Hypothalamus (tissue), 51 donors: ENCODE measurements at places on chromosomes 6 and 20.

GRCh38 chr6:151493804-151494234 is at the start of gene CCDC170:
Gene CCDC170, plus strand, starts transcription at chr6:151494017. Its CDS starts 112 bp downstream, at chr6:151494129.
- DNase-seq: no peak

- DNase-seq: no peak
These were observed 272.7 kb upstream of the IRAK1BP1 start for GRCh38 chr6:78594668-78595066.

DNA sequence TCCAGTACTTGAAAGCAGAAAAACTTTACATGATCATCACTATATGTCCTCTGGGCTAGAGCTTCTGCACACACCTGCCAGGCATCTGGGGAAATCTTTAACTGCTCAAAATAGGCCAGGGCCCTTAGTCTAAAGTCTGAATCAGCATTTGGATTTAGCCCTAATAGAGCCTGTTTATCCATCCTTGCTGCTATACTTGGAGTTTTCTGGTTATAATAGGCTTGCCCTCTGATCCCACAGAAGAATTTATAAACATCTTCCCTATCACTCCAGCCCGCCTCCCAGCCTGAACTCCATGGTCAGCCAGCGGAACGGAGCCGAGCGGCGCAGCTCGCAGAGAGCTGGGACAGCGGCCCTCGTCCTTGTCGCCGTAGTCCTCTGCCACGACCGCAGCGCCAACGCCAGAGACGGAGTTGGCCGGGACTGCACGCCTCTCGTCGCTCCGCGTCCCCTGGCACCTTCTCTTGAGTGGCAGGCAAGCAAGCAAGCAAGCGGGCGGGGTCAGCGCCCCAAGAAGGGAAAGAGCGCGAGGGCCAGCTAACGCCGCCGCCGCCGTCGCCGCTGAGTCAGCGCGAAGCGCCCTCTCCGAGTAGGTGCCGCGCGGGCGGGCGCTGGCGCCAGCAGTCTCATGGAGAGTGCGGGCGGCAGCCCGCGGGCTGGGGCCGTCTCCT is 25.4 kb upstream of the ASIP start:
- peak; percentile 59 for DNase-seq

GRCh38 chr6:105301756-105302616 is 100.9 kb downstream of the PREP start:
- DNase-seq: no peak

- DNase-seq: no peak
These were observed 58.3 kb downstream of the THEMIS start for GRCh38 chr6:127842562-127842961.

DNA sequence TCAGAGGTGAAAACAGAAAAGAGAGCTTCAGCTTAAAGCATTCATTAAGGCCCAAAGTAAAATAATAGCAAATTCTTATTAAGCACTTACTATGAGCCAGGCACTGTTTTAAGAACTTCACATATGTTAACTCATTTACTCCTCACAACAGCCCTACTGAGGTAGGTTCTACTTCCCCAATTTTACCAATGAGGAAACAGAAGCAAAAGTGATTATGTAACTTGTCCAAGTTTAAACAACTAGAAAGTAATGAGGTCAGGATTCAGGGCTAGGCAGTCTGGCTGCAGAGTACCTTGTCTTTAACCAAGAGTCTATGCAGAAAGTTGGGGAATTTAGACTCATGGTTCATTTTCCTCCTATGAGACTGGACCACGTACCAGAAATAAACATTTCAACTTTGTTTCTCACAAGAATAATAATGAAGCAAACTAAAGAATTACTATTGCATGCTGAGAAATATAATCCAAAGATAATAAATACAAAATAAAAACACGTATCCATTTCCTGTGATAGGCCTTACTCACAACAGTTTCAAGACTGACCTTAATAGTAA is 3.8 kb downstream of the COL21A1 start:
- no peak for DNase-seq

DNA sequence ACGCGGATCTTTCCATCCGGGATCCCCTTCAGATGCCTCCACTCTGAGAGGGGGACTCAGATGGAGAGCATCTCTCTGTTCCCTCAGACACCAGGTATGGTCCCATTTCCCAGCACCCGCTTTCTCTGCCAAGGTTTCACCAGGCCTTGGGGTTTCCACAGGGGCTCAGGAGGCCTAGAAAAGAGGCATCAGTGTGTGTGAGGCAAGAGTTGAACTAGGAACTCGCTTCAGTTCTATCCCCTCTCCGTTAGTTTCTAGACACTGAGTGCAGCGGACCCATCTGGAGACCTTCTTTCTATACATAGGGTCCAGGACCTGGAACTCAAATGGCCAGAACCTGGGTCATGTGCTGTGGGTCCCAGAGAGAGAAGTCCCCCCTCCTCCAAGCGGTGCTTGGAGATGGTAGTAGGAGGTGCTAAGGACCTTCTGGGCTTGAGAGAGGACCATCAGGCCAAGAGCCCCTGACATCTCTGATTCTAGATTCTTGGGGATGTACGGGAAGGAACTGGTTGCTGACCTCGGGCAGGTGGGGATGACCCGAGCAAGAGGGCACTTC is 2.1 kb downstream of the SLC12A5 start:
- no peak for DNase-seq

DNA sequence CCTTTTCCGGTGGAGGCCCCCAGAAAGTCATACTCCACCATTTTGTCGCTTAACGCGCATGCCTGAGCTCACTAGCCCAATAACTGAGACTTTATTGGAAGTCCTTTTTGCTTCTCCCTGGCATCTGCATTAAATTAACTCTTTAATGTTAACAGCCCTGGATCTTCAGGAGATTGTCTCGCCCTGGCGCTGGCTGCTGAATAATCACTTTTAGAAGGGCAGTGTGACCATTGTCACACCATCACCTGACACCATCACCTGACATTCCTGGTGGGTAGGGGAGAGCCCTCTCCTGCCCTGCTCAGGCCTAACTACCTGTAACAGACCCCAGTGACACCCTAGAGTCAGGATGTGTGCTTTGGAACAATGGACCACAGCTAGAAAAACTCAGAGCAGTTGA is 115.5 kb upstream of the SNX9 start:
- no peak for DNase-seq

DNA sequence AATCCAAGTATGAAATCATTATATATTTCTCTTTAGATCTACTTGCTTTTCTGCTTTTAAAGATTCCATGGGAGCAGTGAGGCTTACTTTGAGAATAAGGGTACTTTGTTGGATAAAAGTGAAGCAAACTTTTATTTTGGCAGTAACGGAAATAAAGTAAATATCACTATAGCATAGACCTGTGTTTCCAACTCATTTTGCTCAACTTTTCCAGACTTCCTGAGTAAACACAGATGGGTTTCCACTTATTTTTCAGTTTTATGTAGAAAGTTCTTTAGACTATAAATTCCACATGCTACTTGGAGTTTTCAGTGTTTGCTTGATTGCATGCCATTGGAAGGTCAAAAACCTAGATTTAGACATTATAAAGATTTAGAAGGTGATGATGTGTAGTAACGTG is 6.2 kb downstream of the STX16 start:
- no peak for DNase-seq

DNA sequence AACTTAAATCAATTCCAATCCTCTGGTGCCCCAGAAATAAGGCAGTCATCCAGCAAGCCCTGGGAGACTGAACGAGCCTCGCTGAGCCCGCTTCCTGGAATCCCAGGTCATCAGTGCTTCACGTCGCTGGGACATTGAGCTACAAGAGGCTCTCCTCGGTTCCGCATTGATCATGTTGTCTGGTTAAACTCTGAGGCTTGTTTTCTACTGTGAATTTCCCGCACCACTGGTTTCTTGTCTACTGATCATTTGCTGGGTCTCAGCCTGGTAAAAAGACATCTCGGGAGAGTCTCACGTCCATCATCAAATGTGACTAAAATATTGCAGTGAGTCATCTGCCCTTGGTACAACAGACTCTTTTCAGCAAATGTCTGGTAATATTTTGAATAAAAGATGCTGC is 569.2 kb downstream of the QKI start:
- DNase-seq: no peak

GRCh38 chr6:36062247-36062646 is 34.6 kb downstream of the MAPK14 start:
- DNase-seq: no peak

DNA sequence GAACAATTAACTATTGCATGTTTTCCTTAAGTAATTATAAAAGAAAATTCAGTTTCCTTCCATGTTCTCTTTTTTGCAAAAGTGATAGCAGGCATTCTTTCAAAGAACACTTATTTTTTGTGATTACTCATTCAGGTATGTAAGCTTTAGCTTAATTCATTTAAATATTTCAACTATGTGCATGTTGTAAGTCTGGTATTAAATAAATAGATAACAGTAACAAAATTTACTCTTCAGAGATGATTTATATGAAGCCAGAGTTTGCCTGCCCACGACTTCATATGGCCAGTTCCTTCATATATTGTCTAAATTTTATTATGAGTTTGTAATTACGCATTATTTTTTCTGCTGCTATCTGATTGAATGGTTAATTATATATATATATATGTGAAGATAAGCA is 110.9 kb downstream of the ADGRG6 start:
- no peak for DNase-seq

GRCh38 chr20:40161391-40161790 is 527.6 kb downstream of the MAFB start:
- DNase-seq: no peak

DNA sequence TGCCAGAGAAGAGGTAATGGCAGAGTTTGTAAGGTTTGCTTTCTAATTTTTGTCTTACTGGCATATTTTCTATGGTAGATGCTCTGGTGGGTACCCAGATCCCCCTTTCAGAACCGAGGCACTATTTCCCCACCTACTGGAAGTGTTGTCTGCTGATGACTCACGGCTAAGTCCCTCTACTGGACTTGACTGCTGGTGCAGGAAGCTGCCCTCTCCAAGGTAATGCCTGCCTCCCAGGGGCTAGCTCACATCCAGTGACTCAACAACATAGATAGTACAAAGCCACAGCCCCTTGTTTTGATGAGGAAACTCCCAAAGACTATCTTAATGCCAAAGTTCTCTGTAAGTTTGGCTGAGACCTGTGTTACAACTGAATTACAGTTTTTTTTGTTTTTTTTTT is 285.4 kb upstream of the FLRT3 start:
- no peak for DNase-seq

DNA sequence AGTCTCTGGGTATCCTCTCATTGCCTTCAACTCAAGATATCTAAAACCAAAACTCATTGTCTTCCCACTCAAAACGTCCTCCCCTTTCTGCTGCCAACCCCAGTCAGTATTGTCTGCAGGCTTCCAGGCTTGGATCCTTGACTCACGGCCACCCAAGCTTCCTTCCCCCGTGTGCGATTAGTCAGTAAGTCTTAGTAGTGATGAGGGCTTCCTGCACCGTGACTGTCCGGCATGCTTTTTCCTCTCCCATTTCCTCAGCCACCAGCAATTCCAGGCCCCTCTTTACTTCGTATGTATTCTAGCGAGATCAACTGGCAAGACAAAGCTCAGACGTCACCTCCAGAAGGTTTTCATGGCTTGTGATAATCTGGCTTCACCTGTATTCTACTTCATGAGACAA is 88.6 kb upstream of the DUSP22 start:
- DNase-seq: no peak

- DNase-seq: peak; percentile 53
These were observed 51.8 kb downstream of the SSR1 start for GRCh38 chr6:7261032-7261841.

GRCh38 chr6:122785891-122786290 is 3.2 kb upstream of the SMPDL3A start:
- DNase-seq: no peak

GRCh38 chr6:15926256-15926655 is 202.6 kb upstream of the MYLIP start:
- no peak for DNase-seq

- no peak for DNase-seq
These were observed 33.9 kb downstream of the ZNF133 start for GRCh38 chr20:18321976-18322950.

DNA sequence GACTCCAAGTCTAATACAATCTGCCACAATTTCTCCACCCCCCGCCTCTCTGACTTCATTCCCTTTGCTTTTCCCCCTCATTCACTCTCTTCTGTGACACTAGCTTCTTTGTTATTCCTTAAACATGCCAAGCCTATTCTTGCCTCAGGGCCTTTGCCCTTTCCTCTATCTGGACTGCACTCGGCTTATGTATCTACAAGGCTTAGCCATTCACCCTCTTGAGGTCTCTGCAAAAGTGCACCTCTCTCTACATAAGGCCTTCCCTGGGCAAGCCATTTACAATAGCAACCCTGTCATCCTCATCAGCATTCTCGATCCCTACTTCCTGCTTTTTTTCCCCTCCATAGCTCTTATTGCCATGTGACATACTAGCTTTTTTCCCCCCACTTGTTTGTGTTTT is 168.9 kb downstream of the PDSS2 start:
- no peak for DNase-seq

- DNase-seq: no peak
These were observed 43.1 kb upstream of the SNX9 start for GRCh38 chr6:157779705-157780604.

DNA sequence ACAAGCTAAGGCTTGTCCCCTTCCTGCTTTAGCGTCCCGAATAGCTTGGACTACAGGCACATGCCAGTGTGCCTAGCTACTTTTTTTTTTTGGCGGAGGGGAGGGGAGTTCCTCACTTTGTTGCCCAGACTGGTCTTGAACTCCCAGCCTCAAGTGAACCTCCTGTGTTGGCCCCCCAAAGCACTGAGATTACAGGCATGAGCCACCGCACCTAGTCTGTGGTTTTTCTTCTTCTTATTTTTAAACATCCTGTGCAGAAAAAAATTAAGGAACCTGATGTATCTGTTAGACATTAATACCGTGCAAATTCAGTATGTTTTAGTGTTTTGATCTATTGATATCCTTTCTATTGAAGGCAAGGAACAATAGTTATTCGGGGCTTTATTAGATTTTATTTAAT is 25.7 kb downstream of the HIVEP1 start:
- no peak for DNase-seq

DNA sequence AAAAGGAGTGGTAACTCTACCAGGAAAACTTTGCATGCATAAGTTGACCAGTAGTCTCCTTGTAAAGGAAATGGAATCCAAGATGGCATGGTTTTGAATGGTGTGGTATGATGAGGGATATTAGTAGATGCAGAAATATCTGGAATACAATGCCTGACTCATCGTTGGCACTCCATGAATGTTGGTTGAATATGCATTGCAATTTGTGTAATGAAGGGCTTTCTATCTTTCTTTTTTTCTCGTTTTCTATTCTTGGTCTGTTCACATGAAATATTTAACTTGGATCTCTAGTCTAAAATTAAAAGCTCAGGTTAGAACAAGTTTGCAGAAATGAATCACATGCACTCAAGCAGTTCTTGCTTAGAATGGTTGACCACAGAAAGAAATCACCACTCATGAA is 277.3 kb upstream of the PRND start:
- DNase-seq: no peak
